ENCODE measurements at places on chromosomes 6 and 20.

DNA sequence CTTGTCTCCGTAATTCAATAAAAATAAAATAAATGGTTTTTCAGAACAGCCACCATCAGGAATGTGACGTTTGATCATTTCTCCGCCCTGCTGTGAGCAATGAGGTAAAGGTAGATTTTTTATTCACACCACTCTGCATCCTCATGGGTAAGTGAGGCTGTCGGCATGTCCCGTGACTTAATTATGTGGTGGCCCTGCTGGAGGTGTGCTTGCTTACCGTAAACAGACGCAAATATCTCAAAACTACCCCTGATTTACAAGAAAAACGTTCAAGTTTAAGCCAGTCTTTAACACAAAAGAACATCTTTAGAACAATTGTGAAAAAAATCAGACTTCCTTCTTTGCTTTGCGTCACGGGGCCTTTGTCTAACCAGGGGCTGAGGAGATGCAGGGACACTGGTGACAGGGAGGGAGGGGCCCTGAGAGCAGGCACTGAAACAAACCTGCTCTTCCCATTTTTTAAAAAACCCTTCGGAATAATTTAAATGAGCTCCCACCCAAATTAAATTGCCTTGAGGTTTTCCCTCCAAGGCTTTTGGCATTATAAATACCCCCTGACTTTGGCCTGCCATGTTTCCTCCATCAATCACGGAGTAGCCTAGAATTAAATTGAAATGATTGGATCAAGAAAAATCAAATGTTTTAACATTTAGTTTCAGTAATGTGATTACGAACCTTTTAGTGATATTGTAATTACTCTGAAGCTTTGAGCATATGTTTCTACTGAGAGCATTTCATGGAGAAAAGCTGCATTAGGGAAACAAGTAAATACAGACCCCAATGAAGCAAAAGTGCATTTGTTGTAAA lies 13.4 kb downstream of the PRKN start:
- no peak for DNase-seq

DNA sequence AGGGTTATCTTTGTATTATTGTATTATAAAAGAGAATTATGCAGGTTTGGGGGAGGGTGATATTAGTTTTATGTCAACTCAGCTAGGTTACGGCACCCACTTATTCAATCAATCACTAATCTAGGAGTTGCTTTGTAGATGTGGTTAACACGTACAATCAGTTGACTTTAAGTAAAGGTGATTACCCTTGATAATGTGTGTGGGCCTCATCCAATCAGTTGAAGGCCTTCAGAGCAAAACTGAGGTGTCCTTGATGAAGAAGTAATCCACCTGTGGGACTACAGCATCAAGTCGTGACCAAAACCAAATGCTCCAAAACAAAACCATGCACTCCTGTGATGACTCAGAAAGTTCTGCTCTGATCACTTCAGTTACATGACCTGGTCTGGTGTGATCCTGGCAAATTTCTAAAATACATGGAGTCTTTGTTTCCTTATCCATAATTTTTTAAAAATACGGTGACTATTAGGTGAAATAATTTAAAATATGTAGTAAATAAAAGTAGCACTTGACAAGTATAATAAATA lies 114.1 kb downstream of the IYD start:
- DNase-seq, result no peak

- no peak for DNase-seq
Measured at GRCh38 chr6:84777888-84778287, 13.5 kb upstream of the TBX18 start.

DNA sequence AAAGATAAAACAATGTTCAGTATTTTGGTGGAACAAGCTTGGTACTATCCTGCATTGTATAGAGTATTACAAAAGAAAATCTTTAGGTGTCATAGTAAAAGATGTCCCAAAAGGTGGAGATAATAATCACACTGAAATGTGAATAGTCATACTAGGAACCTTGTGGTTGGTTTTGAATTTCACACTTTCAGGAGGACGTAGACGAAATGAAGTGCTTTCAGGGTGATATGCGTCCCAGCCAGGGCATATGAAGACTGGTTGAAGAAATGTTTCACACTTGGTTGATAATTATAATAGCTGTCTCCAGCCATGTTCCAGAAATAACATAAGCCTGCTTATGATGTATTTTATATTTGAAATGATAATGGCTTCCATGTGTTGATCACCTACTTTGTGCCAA lies 60.4 kb downstream of the SCAND1 start:
- no peak for DNase-seq

Data from activated T-helper 9 cell treated with anti-CD3 and anti-CD28 coated beads, Interleukin-2, amount 50 U/mL, for 16 hours (primary cell).